Activated T-cell treated with anti-CD3 and anti-CD28 coated beads for 1 hour (primary cell): ENCODE measurements at places on chromosomes 4 and X.

DNA sequence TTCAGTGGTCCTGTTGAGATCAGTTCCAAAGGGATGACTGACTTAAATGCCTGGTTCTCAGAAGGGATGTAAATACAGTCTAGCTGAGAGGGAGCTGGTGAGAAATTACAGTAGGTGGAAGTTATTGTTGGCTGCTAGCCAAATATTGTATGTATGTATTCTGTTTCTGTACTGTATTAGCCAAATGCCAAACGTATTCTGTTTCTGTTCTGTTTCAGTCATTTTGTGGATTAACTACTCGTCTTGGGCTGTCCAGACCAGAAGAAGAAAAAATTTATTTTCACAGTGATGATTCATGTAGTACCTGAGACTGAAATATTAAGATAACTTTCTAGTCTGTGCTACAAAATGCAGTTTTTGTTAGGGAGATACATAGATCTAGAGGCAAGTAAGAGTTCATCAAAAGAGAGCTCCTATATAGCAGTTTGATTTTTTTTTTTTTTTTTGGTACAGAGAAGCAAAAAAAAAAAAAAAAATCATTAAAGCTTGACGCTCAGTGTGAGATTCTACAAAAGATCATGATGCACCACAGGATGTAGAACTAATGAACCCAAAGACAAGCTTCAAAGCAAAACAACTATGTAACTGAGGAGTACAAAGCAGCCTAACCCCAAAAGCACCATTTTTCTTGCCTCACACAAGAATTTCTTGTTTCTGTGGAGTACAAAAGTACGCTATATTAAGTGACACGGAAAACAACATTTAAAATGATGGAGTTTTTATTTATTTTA lies 54.8 kb downstream of the CASP6 start:
- DNase-seq, result no peak

DNA sequence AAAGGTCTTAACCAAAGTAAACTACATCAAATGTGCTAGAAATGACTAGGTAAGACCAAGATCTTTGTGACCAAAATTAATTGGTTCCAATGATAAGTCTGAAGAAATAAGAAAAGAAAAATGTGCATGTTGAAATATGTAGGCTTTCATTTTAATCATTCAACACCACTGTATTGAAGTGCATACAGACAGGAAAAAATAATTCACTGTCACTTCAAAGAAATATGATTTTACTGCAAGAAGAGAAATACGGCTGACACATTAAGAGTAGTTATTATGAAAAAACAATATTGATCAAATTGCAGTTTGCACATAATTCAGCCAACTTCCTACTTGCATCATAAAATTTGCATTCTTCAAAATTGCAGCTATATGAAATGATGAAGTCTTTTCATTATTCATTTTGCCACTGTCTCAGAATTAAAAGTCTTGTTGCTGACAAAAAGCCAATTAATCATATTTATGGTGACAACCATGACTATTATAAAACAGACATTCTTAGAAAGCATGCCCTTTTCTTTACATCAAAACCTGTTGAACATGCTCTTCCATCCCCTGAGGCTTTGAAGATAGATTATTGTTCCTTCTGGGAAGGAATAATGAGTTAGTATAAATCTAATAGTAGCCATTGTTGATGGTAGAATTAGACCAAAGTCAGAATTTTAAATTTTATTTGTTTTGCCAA lies 405.9 kb upstream of the MAD2L1 start:
- DNase-seq, result no peak

DNA sequence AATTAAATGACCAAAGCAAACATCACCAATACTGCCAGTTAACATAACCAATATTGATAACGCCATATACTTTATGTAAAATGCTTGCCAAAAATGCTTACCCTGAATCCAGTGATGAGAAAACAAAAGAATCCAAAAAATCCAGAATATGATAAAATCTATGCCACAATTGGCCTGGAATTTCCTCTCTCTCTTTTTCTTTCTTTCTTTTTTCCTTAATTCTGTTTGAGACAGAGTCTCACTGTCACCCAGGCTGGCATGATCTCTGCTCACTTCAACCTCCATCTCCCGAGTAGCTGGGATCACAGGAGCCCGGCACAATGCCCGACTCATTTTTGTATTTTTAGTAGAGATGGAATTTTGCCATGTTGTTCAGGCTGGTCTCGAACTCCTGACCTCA lies 9.8 kb upstream of the SLC7A11 start:
- DNase-seq, result no peak

- no peak for DNase-seq
Observed at GRCh38 chrX:133215747-133216146, 2.4 kb downstream of the TFDP3 start.

DNA sequence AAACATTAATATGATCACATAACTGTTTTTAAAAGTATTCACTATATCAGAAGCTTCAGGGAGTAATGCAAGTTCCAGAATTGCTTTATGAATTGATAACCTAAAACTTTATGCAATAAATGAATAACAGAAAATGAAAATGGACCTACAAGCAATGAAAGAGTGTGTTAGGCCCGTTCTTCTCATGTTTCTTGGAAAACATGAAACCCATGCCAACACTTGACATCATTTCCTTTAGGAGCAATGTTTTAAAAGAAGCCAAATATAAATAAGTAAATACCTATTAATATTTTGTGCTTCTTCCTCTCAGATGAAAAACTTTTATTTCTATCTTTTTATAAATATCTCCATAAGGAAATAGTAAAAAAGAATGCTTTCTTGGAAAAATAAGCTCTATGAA lies 123.0 kb upstream of the GALNT7 start:
- no peak for DNase-seq

DNA sequence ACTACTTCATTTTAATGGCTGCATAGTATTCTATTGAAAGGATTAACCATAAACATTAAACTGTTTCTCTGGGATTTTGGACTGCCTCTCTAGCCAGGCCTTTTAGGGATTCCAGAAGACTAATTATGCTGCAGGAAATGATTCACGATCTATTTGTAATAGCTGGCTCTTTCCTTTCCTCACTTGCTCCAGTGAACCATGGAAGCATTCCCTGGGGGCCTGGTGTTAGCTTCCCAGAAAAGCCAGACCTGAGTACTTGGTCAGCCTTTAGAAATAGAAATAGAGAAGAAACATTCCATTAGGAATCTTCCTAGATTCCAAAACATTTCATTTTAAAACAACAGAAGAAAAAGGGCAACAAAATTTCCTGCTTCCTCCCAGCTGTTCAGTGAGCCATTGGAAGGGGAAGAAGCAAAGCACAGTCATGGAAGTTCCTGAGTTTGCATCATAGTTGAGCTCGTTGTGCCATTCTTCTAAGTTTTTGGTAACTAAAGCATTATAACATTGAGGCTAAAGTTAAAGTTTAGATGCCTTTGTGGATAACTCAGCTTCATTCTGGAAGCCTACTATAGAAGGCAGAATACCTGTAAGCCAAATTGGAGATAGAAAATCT lies 83.5 kb downstream of the NPNT start:
- no peak for DNase-seq
